H54 (cell line): ENCODE measurements at places on chromosomes 13 and 19.

- DNase-seq = no peak
Observed at GRCh38 chr19:47107953-47108746, 5.4 kb downstream of the ZC3H4 start.

DNA sequence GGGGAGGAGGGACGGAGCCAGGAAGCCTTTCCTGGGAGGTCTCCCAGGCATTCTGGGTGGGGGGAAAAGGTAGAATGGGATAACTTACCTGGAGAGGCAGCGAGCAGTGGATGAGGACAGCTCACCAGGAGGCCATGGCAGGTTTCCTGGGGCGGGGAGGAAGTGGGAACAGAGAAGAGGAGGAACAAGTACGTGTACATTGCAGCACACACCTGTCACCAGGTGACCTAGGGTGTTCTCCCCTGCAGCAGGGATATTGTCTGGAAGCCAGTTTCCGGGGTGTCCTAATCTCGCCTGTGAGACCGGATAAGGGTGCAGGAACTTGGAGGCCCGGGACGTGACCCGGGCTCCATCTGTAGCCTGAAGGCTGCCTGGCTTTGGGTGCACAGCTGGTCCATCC lies at the start of gene FUT3:
FUT3 (minus strand) TSS at position 148 of the 400 bp plus-strand sequence.
- DNase-seq = no peak

DNA sequence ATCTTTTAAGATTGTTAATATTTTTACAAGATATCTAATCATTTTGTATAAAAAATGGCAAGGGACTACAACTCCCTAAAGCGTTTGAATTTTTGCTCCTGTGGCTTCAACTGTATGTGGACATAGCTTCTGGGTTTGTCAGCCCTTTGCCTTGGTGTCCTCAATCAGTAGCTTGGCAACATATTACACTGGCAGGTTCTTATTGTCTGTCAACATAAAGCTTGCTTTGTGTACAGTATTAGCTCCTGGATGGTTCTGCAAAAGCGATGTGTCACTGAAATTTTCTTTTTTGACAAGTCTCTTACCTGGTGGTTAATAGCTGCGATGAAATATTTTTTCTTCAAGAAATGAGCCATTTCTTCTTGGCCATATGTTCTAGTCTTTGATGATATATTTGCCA lies 190.0 kb downstream of the HS6ST3 start:
- no peak for DNase-seq

DNA sequence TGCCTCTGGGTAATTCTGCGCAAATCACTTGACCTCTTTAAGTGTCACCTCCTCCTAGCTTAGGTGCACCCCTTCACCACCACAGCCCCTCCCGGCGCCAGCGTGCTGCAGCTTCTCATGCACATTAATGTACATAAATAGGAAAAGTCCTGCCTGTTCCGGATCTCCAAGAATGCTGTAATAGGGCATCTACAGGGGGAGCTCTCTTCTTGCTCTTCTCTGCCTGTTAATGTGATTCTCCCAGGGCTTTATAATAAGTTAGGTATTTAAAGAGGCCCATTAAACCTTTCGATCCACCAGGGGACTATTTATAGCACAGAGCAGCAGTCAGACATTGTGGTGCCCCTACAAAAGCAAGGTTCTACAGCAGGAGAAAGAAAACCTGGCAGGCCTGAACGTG lies 35.3 kb downstream of the SOX1 start:
- no peak for DNase-seq

DNA sequence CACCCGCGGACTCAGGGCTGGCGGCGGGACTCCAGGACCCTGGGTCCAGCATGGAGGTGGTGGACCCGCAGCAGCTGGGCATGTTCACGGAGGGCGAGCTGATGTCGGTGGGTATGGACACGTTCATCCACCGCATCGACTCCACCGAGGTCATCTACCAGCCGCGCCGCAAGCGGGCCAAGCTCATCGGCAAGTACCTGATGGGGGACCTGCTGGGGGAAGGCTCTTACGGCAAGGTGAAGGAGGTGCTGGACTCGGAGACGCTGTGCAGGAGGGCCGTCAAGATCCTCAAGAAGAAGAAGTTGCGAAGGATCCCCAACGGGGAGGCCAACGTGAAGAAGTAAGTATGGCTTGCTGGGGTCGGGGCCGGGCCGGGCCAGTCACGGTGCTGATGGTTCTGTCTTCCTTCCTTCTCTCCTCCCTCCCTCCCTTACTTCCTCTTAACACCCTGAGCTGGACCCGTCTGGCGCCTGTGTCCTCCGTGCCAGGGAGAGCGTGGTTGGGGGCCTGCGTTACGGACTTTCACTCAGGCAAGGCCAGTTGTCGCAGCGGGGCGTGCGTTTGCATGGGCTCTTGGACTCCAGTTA lies 1.4 kb downstream of the STK11 start:
- no peak for DNase-seq
